ENCODE measurements at places on chromosomes 3 and 15.

GRCh38 chr3:32237670-32238452 is 619 bp upstream of the CMTM8 start:
- DNase-seq, result peak; percentile 16

GRCh38 chr3:111366515-111366914 is 175.5 kb upstream of the CD96 start:
- peak; percentile 0 for DNase-seq

GRCh38 chr15:29196290-29196689 is 73.3 kb downstream of the NSMCE3 start:
- DNase-seq, result no peak

DNA sequence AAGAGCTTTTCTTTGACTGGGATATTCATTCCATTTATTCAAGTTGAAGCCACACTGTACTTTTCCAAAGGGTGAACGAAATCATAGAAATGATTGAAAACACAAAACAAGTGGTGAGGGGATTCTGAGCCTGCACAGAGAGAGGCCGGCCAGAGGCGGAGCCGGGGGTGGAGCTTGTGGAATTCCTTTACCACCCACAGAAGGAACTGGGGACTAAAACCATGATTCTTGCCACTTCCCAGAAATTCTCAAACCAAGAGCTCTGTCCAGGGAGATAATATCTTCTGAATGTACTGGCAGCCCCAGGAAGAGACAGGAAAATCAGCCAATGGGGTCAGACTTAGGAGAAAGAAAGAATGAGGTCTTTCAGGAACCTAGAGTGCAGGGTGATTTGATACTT is 20.8 kb downstream of the FBN1 start:
- DNase-seq, result no peak

DNA sequence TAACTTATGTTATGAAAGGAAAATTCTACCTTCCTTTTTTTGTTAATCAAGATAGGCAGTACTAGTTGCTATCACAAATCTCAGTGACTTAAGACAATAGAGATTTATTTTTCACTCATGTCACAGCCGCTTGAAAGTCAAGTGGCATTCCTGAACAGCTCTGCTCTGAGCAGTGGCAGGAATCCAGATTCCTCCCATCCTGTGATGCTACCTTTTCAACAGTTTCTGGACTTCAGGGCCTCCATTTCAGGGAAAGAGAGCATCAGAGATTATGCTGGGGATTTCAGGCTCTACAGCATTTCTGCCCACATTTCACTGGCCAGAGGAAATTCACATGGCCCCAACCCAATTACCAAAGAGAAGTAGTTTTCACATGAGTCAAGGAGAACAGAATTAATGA is 83.4 kb downstream of the IL1RAP start:
- no peak for DNase-seq

GRCh38 chr15:93321881-93322282 is 232.9 kb upstream of the RGMA start:
- no peak for DNase-seq

- peak; percentile 14 for DNase-seq
Observed at GRCh38 chr15:73273181-73274002, 95.4 kb downstream of the HCN4 start.

- DNase-seq, result no peak
Observed at GRCh38 chr3:48879307-48879993, 19.2 kb downstream of the SLC25A20 start.

DNA sequence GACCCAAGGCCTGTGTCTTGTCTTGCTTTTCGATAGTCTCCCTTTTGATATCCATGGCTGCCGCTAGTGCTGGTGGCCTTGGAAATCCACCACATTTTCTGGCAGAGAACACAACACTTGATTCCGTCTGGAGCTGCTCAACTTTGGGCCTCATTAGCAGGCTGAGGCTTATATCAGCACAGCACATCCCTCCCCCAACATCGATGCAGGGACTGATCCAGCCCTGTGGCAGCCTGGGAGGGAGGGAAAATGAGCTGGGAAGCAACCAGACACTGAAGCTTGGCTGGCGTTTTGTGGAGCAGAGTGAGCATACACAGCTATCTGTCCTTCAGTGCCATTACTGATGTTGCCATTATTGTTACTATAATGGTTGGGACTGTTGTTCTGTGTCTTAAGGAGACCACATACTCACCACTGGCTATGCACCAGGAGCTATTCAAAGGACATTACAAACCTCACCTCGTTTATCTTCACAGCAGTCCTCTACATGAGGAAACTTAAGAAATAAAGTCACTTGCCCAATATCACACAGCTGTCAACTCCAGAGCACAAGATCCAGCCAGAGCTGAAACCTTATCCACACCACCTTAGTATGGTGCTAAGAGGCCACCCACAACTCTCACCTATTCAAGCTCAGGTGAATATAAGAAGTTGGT is 102.9 kb downstream of the SUCLG2 start:
- DNase-seq, result no peak

- no peak for DNase-seq
Observed at GRCh38 chr3:80978216-80978969, 783.1 kb downstream of the GBE1 start.

GRCh38 chr3:38707730-38708129 is 58.2 kb upstream of the SCN5A start:
- no peak for DNase-seq

DNA sequence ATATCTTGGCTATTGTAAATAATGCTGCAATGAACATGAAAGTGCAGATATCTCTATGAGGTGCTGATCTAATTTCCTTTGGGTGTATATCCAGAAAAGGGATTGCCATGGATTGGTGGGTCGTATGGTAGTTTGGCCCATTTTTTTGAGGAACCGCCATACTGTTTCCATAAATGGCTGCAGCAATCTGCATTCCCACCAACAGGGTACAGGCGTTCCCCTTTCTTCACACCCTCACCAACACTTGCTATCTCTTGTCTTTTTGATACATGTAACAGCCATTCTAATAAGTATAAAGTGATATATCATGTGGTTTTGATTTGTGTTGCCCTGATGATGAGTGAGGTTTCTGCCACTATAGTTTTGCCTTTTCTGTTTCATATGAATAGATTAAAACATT is 146.7 kb downstream of the NR2F2 start:
- DNase-seq, result no peak

GRCh38 chr15:98772895-98773294 is 124.6 kb downstream of the IGF1R start:
- DNase-seq, result no peak

GRCh38 chr3:43856351-43856750 is 165.6 kb downstream of the ABHD5 start:
- DNase-seq, result no peak

GRCh38 chr15:58066042-58066867 is 744 bp upstream of the ALDH1A2 start:
- peak; percentile 18 for DNase-seq

DNA sequence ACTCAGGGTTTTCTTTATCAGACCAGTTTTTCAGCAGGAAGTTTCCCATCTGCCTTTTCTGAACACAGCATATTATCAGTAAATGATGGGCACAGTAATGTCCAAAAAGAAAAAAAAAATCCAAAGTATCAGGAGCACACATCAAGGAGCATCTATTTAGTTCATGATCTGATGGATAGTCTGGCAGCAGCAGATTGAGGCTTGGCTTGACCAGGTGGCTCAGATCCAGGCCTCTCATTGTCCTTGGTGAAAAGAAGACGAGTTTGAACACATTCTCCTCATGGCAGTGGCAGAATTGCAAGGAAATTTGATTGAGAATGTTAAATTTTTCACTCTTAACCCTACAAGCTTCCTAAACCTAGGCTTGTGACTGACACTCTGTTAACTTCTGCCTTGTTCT is 192.9 kb downstream of the OXSM start:
- no peak for DNase-seq

DNA sequence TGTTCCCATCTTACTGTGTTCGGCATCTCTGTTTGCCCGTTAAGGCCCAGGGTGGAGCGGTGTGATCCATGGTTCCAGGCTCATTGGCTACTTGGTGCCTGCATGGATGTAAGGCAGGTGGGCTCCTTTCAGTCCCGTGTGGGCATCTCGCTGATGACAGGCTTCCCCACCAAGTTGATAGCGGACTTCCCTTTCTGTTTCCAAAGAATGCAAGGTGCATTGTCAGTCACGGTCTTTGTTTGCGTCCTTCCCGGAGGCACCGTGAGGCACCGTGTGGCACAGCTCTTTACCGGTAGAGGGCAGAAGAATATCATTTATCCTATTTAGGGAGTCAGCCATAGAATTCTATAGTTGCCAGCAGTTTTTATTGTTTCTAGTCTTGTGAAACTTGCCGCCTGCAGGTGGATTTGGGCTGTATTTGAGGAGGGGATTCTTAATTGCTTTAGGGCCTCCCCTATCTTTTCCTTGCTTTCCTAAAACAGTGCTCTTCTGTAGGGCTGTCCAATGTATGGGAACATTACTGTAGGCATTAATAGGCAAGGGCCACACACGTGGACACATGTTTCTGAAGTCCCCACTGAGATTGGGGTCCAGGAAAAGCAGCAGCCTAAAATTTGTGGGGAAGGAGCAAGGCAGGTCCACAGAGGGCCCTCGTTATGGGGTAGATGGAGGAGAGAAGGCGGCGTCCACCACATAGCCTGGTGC is 244.1 kb downstream of the SLCO3A1 start:
- peak; percentile 46 for DNase-seq

DNA sequence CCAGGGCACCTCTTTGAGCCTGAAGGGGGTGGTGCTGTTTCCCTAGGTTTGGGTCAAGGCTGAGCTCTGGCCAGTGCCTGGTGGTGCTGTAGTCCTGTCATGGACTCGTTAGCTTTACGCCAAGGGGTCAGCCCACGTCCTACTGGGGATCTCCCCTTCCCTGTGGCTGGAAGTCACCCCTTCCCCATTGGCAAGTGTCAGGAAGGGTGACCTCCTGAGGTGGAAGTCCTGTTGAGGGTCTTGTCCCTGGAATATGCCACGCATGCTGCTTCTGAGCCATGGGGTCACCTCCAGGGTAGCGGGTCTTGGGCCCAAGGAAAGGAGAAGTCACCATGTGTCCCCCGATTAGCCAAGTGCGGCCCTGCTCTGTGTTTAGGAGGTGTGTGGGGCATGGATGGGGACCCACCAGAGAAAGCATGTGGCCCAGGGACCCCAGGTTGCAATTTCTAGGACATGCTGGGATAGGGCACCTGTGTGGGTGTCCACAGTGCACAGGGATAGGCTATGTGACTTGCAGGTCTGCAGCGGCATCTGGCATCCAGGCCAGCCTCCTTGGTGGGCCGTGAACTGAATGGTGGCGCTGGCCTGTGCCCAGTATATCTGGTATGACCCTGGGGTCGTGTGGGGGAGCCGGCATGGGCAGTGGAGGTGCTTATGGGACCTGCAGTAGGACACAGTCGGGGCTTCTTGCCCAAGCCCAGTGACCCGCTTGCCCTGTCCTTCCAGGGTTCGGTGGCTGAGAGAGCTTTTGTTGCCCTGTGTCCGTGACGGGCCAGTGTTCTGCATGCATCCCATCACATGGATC is 226.7 kb downstream of the SNRPN start:
- DNase-seq, result no peak

DNA sequence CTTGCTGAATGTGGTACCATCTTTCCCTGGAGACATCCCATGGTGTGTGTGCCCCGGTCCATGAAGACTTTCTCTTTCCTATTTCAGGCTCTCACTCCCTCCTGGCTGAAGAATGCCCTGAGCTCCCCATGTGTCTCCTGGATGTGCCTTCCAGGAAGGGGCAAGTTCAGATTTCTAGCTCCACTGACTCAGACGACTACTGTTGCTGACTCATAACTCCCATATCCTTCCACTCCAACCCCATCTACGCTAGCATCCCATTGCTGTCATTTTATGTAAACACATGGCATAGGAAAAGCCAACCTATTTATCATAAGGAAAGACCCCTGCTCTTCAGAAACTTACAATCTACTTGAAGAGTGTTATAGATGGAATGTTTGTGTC is 95.0 kb downstream of the ADCY5 start:
- no peak for DNase-seq

DNA sequence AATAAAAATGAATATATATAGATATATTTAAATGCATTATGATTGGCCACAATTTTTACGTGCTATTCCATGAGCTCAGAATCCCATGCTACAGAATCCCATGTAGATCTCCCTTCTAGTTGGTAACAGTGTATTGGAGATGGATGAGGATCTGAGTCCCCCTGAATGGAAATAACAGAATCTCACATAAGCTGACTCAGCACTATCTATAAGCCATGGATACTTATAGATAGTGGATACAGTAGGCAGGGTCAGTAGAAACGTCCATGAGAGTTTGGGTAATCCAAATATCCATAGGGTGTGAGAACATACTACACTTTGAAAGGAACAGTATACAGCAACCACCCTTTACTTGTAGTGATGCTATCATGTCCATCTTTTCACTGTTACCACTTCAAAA is 375.4 kb downstream of the EPHA6 start:
- DNase-seq, result no peak

DNA sequence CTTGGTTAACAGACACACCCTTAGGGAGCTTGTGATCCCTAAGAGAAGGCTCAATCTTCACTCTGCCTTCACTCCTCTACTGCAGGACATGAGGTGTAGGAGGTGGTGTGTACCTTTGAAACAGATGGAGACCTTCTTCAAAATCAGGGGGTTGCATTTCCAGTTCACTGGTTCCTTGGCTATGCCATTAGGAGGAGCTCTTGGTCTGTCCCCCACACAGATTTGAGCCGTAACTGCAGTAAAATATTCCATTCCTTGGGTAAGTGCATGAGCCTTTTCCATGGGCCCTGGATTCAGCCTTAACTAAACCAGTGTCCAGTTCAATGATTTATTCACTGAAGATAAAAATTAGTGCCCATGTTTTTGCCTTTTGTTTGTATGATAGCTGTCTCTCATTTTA is 144.6 kb downstream of the MCTP2 start:
- DNase-seq, result no peak

GRCh38 chr3:174218016-174218415 is 641.1 kb upstream of the NAALADL2 start:
- no peak for DNase-seq

DNA sequence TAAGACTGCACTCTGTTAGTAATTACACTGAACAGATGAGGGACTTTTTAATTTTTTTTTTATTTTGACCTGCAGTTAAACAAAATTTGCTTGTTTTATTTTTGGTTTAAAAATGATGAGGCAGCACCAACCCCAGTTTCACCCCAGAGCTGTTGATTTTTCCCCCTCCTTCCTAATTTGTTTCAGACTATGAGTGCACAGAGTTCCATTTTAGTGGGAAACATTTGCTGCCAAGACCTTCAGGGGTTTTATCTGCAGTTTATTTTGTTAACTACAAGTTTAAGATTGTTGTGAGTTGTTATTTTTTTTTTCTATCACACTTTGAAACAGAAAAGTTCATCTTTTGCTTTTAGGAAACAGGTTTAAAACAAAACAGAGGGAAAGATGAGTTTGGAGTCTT is 455.9 kb upstream of the NR2F2 start:
- no peak for DNase-seq

DNA sequence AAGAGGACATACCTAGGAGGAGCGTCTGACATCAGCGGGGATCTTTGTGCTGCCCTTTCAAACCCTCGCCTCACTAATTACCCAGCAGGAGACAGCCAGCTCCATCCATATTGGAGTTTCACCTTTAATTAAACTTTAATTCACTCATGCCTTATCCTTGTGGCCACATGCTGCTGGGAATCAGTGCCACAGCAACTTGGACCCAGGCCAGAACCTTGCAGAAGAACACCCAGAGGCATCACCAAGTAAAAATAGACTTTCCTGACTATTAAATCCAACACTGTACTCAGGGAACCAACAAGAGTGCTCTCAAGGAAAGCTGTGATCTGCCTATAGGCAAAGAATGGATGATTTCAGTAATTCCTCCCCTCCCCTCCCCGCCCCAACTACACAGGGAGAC is 23.9 kb downstream of the EIF1B start:
- DNase-seq, result no peak

GRCh38 chr15:78457101-78457500 is 19.1 kb downstream of the IREB2 start:
- DNase-seq, result no peak

- DNase-seq, result no peak
Observed at GRCh38 chr15:58472821-58473581, 41.2 kb downstream of the LIPC start.

- no peak for DNase-seq
Observed at GRCh38 chr15:43096411-43096810, 9.4 kb downstream of the UBR1 start.
